ENCODE measurements at places on chromosomes 2 and 18.

DNA sequence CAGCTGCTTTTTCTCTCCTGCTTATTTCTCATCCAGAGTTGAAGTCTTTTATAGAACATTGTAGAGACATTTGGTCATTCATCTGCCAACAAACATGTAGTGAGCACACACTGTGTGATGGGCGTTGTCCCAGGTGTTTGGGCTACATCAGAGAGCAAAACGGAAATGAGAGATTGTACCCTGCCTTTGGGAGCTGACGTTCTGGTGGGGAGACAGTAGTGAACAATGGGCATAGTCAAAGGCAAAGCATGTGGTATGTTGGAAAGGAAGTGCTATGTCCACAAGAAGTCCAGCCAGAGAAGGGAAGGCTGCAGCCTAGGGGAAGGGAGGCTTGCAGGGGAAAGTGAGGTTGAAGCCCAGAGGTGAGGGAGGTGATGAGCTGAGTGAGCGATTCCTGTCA lies 78.1 kb downstream of the PIEZO2 start:
- DNase-seq: no peak

DNA sequence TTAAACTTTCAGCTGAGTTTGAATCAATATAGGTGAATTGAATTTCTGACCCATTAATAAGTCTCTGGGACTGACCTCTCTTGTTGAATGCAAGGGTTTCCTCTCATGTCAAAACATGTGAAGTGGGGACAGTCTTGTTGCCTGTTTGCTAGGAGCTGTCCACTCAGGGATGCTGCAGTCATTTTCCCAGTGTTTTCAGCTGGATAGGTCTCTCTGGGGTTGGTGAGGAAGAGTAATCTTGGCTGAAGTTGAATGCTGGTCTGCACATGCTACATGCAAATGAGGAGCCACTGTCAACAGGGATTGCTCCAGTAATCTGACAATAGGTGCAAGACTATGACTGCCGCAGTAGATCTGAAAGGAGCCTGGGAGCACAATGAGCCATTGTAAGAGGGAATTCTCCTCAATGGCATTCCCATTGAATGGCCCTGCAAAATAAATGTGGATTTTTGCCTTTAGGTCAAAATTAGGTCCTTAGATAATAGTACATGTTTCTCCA lies 34.1 kb upstream of the IL1RL1 start:
- DNase-seq: no peak

DNA sequence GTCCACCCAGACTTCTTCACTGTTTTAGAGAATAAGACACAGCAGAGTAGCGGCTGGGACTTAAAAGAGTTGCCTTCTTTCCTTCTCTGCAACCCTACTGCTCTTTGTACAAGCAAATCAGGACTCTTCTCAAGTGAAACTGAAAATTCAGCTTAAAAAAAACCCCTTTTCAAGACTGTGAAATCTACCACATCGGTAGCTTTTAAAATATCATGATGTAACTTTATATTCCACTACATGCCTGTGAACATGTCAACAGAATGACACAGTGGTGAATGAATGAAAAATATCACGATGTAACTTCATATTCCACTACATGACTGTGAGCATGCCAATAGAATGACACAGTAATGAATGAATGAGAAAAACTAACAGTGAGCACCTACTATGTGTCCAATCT lies 53.4 kb downstream of the TCF4 start:
- no peak for DNase-seq

GRCh38 chr2:85355073-85355410 lies 473 bp downstream of the ELMOD3 start:
- DNase-seq: no peak

- DNase-seq: no peak
Observed at GRCh38 chr2:225040142-225040541, 2.1 kb downstream of the DOCK10 start.

DNA sequence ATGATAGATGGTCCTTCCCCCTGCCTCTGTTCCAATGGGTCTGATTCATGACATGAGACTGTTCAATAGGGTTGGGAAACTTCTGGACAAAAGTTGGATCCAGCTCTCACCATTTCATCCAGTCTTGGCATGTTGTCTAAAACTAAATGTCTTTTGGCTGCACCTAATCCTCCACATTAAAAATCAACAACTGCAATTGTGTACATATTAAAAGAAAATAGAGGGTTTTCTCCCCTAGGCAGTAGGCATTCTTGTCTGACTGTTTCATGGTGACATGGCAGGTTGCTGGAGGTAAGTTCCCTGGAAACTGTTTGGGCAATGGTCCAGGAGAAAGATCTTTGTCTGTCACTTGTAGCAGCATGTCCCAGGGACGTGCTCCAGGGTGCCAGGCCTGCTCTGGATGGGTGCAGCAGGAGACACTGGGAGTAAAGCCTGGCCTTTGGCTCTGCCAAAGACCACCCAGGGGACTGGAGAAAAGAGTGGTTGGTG lies 135.8 kb downstream of the TCF4 start:
- DNase-seq: no peak

Data from stimulated activated effector memory CD8-positive, alpha-beta T cell treated with anti-CD3 and anti-CD28 coated beads, Interleukin-12 subunit alpha, Interleukin-12 subunit beta, amount 100 ng/mL, for 72 hours (primary cell).